C1 segment of cervical spinal cord (tissue), 14 donors: ENCODE measurements at places on chromosomes 2 and 18.
A peak's percentile ranks its signal among the peaks of the same experiment; 100 is the strongest.

DNA sequence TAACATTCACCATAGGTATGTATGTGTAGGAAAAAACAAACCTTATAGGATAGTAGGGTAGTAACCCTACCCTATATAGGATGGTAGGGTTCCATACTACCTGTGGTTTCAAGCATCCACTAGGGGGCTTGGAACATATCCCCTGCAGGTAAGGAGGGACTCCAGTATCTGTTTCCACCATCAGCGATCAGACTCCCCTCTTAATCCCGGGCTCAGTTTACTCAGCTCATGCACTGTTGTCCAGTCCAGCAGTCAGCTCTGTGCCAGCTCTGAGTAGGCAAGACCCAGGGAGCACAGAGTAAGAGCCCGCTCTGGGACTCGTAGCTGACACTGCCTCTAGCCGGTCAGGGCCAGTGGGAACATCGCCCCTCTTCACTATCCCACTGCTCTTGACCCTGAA is 61.7 kb downstream of the MEX3C start:
- no peak for DNase-seq

- no peak for DNase-seq
Measured at GRCh38 chr18:56913941-56914340, 232.9 kb upstream of the BOD1L2 start.

DNA sequence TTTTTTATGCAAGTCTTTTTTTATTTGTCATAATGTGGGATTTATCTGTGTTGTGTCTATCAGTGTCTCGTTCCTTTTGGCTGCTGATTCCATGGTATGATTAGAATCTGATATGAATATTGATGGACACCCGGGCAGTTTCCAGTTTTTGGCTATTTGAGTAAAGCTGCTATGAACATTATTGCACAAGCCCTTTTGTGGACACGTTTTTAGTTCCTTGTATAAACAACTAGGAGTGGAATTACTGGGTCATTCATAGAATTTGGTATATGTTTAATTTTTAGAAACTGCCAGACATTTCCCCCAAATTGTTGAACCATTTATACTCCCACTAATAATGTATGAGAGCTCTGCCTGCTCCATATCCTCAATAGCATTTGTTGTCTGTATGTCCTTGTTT is 26.6 kb downstream of the HK2 start:
- no peak for DNase-seq

GRCh38 chr2:236055471-236055870 is 112.7 kb downstream of the GBX2 start:
- no peak for DNase-seq

DNA sequence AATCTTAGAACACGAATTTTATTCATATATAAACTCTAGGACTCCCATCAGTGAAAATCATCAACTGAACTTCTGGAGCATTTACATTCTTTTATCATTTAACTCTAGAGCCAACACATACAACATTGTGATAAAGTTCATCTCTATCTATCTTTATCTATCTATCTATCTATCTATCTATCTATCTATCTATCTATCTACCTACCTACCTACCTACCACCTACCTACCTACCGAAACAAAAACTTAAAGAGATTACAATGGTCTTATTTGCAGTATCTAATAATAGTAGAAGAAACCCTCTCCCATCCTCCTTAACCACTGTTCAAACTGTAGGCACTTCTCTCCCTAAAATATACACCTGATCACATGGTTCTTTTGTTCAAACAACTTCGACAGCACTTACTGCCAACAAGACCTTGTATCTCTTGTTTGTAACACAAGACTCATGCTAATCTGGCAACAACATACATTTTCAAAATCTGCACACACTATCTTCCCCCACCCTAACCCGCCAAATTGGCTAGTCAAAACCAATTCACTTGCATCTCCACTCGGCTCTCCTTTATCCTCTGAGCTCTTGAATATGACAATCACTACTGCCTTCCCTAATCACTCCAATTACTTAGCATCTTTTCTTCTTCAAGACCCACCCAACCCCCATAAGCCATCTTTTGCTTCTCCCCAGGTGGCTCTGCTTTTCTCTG is 69.0 kb downstream of the GORASP2 start:
- no peak for DNase-seq

GRCh38 chr2:65458999-65459398 is 26.6 kb upstream of the SPRED2 start:
- no peak for DNase-seq

DNA sequence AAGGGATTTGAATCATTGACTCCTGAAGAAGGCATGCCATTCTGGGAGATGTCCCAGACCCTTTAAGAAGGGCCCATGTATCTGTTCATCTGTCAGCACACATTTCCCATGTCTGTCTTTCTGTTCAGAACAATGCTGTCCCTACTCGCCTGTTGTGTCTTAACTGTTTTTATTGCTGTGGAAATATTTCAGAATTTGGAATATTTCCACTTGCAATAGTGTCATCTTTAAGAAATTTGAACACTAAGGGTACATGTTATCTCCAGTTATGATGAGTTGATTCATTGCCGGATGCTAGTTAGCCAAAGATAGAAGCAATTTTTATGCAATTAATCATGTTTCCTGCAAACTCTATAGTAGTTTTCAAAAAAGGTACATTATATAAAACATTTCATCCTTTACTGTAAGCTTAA is 36.9 kb upstream of the NT5C1B start:
- no peak for DNase-seq

DNA sequence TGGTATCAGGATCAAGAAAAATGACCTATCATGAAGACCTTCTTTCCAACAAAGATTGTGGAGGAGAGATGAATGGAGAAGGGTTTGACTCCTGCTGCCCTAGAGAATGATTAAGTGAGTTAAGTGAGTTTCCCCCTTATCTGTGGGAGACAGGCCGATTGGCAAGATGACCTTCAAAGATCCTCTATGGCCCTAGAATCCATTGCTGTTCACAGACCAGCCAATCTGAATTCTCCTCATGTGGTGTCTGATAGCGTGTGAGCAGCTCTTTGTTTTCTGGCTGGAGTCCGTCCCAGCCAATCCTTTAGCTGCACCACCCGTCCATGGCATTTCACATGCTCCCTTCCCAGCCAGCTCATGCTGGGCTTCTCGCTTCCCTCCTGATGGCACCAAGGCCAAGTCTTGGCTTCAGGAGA is 79.4 kb downstream of the MARCHF4 start:
- peak; percentile 33 for DNase-seq

- no peak for DNase-seq
Measured at GRCh38 chr2:42328148-42328833, 32.7 kb downstream of the COX7A2L start.

- no peak for DNase-seq
Measured at GRCh38 chr18:49059028-49059834, 108.5 kb upstream of the SMAD7 start.

- DNase-seq = peak; percentile 12
Measured at GRCh38 chr2:138827426-138828054, 47.4 kb upstream of the NXPH2 start.

DNA sequence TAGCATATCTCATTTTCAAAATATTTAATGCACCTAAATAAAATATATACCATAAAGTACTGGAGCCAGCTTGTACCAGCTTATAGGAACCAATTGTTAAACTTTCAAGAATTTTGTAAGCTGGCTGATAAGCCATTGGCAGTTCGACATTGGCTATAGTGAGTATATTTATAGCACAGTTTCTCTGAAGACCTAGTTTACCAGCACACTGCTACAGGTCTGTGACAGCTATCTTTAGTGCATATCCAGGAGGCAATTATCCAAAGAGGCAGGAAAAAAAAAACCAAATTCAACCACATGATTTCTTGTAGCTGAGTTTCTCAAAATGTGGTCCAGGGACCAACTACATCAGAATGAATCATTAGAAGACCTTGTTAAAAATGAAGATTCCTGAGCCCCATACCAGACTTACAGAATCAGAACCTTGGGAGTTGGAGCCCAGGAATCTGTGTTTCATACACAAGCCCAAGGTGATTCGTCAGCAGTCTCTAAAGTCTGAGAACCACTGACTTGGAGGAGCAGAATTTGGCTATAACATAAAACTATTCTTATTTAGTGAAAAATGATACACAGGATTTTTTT is 279.0 kb upstream of the NRP2 start:
- no peak for DNase-seq

DNA sequence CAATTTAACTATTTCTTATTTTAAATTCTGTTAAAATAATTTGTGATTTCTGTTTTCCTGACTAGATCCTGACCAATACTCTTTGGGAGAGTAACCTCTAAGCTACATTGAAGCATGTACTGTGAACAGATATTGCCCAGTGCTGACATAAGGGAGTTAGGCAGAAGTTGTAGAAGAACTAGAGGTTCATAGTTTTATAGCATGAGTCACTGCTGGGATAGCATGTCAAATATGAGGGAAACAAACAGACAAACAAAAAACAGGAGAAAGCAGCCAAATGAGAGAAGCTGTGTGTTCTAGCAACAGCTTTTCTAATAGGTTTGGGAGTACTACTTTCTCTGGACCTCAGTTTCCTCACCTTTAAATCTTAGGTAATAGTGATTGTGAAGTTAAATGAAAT is 72.4 kb downstream of the CERS6 start:
- no peak for DNase-seq

- DNase-seq = no peak
Measured at GRCh38 chr2:196288006-196288538, 116.7 kb upstream of the STK17B start.

DNA sequence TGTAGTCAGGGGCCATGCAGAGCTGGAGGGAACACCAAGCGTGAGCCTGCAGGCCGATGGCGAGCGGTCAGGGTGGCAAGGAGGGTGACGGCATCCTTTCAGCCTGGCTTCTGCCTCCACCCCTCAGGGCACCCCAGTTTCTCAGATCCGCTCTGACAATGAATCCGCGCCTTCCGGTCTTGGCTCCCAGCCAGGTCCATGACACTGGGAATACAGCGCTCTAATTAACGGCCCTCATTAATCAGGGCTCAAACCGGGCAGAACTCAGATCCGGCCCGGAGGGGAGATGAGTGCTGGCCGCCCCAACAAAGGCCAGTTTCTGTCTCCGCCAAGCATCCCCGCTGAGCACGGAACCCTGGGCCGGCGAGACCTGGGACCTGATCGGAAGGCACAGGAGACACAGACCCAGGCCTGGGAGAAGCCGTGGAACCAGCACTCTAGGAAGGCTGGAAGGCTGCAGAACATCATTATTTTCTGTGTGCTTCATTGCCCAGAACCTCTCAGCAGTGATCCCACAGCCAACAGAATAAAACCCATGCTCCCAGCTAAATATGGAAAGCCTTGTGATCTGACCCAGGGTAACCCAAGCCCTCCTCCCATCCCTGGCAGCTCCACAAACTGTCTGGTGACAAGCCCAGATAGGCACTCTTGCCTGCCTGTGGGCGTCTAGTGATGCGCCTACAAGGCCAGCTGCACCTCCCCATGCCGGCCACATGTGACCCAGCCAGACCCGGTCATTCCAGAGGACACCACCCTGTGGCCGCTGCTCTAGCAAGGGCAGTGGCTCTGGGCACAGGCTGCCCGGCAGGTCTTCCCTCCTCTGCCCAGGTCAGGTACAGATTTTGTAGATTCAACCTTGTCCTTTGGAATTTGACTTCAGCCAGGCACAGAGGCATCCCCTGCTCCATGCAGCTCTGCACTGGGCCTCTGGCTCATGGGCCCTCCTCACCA is 438.7 kb upstream of the MYT1L start:
- peak; percentile 61 for DNase-seq

GRCh38 chr18:80200171-80200931 is 47.0 kb downstream of the PARD6G start:
- DNase-seq = no peak

DNA sequence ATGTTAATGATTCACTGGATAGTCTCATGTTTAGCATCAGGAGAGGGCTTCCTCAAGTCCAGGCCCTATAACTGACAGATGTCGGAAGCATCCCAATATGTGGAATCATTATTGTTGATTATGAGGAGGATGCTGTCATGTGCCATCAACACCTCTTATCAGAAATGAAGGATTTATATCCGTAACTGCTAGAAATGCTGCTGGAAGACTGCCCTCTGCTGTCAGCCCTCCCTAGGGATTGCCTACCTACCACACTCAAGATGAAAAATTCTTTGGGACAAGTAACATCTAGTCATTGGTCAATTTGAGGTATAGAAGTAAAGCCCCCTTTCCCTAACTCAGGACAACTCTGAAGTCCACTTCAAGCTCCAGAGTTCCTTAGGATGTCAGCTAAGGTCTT is 1166.5 kb upstream of the NXPH2 start:
- no peak for DNase-seq

DNA sequence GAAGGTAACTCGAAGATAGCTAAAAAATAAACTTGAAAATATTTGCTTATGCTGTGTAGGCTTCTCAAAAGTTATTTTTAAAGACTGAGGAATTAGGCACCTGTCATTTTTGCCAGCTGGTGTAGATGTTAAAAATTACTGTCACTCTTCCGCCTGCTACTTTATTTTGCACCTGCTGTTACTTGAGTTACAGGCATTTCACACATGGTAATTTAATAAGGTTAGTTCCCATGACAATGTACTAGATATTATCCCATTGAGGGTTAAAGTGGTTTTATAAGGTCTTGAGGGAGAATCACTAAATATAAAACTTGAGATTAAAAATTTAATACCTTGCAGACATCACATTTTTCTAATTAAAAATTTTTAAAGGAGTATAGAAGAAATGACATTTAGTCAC is 26.6 kb downstream of the MYL1 start:
- DNase-seq = no peak

- DNase-seq = no peak
Measured at GRCh38 chr2:151576080-151576479, 158.2 kb downstream of the NEB start.

- no peak for DNase-seq
Measured at GRCh38 chr18:9684881-9685614, 23.1 kb upstream of the RAB31 start.

DNA sequence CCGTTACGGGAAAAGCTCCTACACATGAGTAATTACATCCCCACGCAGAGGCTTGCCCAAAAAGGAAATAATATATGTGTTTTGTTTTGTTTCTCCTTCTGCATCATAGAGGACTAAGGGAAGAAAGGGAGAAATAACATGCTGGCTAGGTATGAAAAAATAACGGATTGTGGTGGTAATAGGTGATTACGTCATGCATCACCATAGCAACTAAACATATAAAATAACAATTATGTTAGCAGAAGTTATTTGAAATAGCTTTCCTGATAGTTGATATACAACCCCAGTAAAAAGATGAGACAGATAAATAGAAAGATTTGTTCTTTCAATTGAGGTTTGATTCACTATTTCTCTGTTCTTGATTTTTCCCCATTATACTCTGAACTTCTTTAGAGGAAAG is 518.0 kb downstream of the ZNF516 start:
- no peak for DNase-seq

DNA sequence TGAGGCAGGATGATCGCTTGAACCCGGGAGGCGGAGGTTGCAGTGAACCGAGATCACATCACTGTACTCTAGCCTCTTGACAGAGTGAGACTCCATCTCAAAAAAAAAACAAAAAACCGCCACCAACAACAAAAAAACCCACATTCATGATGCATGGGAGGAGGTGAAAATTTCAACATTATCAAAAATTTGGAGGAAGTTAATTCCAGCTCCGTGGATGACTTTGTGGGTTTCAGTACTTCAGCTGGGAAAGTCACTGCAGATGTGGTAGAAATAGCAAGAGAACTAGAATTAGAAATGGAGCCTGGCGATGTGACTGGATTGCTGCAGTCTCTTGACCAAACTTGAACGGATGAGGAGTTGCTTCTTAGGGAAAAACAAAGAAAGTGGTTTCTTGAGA is 74.3 kb downstream of the PRKCE start:
- no peak for DNase-seq

- DNase-seq = peak; percentile 6
Measured at GRCh38 chr2:69026026-69026425, 13.0 kb downstream of the ANTXR1 start.

GRCh38 chr2:43052204-43052943 is 174.0 kb downstream of the ZFP36L2 start:
- no peak for DNase-seq

GRCh38 chr2:137252934-137253333 is 487.6 kb downstream of the THSD7B start:
- DNase-seq = no peak
